HFFc6 (cell line): ENCODE measurements at places on chromosomes 13 and 19. TPM values are rescaled to one million over a fixed set of nuclear protein-coding genes. Genes with fewer than 3 reads are reported as not detected.

The PSG1 gene
- 5.1 to 8.2 TPM (median 7.2 TPM) in 3 replicates for total RNA-seq

The CRTC1 gene
- total RNA-seq = 10.6 to 13.3 TPM (median 12.3 TPM) in 3 replicates

GRCh38 chr19:13034636-13035035 is 39.4 kb downstream of the NFIX start:
- DNase-seq = no peak

GRCh38 chr19:52722062-52723003 is 12.5 kb downstream of the ZNF611 start:
- peak; percentile 90 for DNase-seq

GRCh38 chr13:28564030-28564429 is 69.1 kb upstream of the FLT1 start:
- DNase-seq = no peak

DNA sequence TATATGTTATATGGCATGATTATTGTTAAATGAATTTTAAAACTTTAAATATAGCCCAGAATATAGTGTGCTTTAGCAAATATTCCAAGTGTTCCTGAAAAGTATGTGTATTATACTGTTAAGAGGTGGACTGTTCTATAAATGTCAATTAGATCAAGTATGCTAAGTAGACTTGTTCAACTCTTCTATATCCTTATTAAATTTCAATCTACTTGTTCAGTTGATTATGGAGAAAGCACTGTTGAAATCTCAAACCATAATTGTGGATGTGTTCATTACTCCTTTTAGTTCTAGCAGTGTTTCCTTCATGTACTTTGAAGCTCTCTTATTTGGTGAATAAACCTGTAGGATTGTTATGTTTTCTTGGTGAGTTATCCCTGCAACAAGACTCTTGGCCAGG is 52.5 kb downstream of the SPACA7 start:
- no peak for DNase-seq

DNA sequence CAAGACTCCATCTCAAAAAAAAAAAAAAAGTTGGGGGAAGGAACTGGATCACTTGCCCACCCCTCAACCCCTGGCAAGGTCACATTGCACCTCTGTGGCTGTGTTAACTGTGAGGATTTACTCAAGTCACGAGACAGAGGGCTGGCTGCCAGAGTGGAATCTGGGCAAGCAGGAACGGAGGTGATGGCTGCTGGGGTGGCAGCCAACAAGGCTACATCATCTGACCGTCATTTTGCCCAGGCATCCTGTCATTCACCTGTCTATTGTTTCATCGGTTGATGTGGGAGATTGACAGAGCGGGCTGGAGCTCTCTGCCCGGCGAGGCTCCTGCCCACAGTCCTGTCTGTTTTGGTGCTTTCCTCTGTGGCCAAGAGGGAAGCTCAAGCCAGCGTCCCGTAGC is 75.7 kb downstream of the DPF1 start:
- DNase-seq = no peak

The B3GNT3 gene
- not detected in 3 replicates for total RNA-seq

GRCh38 chr13:110275931-110276552 is 30.9 kb downstream of the COL4A1 start:
- DNase-seq = no peak

DNA sequence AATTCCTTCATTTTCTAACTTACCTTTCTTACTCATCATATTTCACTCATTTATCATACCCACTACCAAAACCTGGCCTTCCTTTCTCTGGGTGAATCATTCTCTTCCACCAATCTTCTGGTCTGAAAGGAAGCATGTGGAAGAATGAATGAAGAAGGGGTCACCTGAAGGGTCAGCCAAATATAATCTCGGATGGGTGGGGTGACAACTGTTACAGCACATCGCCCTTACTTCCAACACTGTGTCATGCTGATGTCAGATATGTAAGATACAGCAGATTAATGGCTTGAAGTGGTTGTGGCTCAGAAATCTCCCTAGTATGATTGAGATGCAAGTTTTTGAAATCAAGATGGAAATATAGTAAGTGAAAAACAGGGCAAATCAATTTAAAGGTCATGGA is 401.7 kb upstream of the HTR2A start:
- no peak for DNase-seq

DNA sequence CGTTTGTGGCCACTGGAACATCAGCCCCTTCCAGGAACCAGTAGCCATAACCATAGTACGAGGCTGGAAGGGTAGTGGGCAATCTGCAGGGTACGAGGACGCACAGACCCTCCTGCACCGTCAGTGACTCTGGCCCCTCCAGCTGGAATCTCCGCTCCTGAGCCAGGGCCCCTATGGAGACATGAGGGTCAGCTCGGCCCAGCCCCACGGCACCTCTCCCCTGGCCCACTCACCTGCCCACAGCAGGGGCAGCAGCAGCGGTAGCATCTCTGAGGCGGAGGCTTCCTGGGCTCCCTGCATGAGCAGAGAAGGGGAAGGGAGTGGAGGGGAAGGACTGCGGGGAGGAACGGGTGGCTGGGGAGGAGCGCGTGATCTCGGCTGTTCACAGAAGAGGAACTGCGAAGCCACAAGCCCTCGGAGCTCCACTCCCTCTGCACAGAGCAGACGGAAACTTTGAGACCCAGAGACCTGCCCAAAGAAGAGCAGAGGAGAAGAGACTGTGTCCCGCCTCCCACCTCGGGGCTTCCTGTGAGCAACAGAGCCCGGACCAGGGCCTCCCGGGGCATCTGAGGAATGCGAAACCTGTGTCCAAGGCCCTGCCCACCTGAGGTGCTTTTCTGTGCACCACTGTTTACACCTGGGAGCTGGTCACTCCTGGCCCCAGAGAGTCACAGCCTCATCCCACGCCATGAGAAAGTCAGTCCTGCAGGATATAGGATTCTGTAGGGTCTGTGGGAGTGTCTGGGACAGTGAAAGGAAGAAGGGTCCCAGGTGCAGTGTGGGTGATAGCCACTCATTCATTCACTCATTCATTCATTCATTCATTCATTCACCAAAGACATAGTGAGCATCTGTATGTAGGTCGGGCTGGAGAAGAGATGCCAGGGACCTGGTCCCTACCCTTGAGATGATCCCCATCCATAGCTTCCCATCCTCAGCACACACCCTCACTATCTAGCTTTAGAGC is at the start of gene SIGLEC6:
SIGLEC6 (minus strand) TSS at position 322 of the 967 bp plus-strand sequence; CDS start at position 300, 22 bp downstream.
- DNase-seq = no peak

GRCh38 chr13:98172590-98173422 is 4.3 kb downstream of the RNF113B start:
- DNase-seq = no peak

The ZNF780A gene
- total RNA-seq = 9.9 to 10.5 TPM (median 10.1 TPM) in 3 replicates

GRCh38 chr19:44748426-44749254 is at the start of gene BCL3:
BCL3 (plus strand) TSS chr19:44748708; CDS start chr19:44748791, 83 bp downstream.
- no peak for DNase-seq

The STOML3 gene
- total RNA-seq = not detected in 3 replicates

The PEAK3 gene
- total RNA-seq = 0.11 to 0.43 TPM (median 0.15 TPM) in 3 replicates

The CLEC4M gene
- not detected in 2 replicates for total RNA-seq

The SRRM5 gene
- 0.11 to 0.18 TPM (median 0.13 TPM) in 3 replicates for total RNA-seq

DNA sequence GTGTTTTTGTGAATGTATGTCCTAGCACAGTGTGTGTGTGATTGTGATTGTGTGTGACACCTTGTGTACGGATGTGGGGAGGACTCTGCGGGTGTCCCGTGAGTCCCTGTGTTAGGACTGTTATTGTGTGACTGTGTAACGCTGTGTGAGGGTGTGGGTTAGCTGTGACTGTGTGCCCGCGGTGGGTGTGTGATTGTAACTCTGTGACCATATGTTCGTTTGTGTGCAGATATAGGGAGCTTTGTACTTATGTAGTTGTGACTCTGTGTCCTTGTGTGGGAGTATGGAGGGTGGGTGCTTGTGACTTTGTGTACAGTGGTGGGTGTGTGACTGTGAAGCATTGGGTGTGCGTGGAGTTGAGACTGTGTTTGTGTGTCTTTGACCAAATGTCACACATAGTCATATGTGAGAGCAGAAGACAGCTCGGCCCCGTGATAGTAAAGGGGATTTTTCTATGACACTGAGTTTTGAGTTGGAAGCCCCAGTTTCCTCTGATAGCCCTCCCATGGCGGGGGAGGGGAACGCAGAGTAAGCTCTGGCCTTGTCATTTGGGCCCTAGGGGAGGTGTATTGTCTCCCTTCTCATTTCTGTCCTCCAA is 949 bp upstream of the ZNF260 start:
- DNase-seq = no peak

DNA sequence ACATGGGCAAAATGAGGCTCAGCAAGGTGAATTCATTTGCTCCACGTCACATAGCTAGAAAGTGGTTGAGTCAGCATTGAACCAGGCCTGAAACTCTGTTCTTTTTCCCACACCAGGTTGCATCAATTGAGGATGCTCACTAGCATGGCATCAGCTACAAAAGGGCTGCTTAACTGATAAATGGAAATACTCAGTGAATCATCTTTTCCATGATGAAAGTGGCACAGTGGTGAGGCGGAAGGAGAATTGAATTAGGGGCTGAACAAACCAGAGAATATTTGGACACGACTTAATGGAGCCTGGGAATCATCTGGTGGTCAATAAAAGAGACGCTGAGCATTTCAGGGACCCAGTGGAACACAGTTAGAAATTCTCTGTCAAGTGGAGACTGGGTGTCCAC is 320.1 kb upstream of the MAB21L1 start:
- DNase-seq = no peak

DNA sequence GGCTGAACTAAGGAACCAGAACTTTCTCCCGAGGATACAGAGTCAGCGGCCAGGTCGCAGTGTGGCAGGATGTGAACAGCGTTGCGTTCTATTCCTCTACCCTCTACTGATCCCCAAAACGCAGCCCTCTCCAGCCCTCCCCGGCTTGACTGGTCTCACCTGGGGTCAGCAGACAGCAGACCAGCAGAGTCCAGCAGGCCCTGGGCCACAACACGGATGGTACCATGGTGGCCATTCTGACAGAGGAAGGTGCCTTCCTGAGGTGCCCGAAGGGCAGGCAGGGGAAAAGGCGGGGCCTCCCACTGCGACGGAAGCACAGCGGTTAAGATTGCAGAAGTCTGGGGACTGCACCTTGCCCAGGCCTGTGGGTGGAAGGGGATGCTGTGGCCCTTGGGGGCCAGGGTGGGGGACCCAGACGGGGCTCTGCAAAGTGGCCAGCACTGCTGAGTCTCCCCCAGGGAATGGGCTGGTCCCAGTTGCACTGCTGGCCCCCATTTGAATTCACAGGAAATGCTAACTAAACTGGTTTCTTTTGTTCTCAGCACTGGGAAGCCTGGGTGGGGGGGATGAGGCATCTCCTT is at the start of gene ICAM3:
ICAM3 (minus strand) TSS at position 245 of the 581 bp plus-strand sequence; CDS start at position 235, 10 bp downstream.
- DNase-seq = no peak
